Forelimb muscle (tissue), 1 donor: ENCODE measurements at places on chromosomes 6 and 20.

- no peak for DNase-seq
These were observed 377.0 kb downstream of the BMP2 start for GRCh38 chr20:7144464-7144863.

DNA sequence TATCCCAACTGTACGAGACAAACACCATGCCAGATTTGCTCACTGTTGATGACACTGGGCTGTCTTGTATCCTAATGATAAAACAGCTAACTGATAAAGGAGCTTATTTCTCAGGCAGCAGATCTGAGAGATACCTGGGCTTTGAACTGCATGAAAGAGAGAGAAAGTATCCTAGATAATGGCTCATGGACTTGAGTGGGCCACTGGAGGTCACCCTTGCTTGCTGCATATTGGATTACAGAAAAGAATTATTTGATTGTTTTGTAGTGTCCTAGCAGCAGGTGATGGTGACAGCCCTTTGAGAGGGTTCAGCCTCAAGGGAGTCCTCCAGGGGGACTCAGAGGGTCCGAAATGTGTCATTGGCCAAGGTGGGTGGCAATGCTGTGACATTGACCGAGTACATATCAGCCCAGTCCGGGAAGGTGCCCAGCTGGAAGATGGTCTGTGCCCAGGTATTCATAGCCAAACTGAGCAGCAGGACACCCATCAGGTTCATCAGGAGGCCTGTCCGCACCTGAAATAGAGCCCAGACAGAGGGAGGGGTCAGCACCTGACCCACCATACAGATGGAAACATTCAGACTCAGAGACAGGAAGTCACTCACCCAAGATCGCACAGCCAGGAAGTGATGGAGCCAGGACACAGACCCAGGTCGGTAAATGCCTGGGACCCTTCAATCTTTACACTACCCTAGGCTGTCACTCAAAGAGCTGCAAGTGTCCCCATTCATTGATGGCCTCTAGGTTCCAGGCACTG lies 9.4 kb upstream of the OCSTAMP start:
- DNase-seq = no peak

DNA sequence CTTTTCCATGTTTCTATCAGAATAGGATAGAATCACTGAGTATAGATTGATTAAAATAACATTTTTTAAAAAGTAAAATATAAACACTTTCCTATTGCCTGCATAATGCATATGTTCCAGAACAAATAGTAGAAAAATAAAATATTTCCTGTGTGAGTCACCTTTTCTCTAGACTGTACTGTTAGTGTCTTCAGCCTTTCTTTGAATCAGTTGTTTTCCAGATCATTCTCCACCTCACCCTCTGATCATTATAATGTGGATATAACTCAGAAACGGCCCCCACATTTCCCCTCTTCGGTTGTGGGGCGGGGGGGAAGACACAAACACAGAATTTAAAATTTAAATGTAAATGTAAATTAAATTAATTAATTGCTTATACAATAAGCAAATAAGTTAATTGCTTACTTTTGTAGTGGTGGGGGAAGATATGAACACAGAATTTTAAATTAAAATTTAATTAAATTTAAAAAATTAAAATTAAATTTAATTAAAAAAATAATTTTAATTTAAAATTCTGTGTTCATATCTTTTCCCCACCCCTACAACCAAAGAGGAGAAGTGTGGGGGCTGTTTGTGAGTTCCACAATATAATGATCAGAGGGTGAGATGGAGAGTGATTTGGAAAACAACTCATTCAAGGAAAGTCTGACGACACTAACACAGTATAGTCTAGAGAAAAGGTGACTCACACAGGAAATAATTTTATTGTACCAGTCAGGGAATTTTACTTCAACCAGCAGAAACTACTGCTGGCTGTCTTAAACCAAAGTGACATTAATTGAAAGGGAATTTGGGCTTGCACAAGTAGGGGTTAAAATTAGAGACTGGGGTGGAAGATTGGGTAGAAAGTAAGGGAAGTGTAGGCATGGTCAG lies 37.1 kb upstream of the PROKR2 start:
- DNase-seq = no peak

DNA sequence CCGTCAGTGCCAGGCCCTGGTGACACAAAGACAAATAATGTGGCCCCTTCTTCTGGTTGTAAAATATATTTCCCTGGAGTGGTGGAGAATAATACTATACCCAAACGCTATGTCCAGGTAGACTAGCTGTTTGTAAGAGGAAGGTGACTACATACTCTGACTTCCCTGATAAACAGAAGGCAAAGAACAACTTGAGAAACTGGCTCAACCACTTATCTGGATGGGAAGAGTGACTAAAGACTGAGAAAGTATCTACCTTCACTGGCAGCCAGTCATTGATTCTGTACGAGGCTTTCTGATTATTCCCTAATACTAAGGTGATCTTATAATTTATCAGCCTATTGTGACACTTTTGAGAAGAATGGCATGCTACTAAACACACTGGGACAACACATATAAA lies 569.7 kb downstream of the EPHA7 start:
- no peak for DNase-seq

GRCh38 chr6:48087448-48087847 lies 23.5 kb downstream of the PTCHD4 start:
- DNase-seq = no peak

- no peak for DNase-seq
These were observed 7.1 kb downstream of the XKR7 start for GRCh38 chr20:31974951-31975487.

GRCh38 chr6:64685401-64685800 lies 1021.6 kb downstream of the EYS start:
- DNase-seq = no peak

DNA sequence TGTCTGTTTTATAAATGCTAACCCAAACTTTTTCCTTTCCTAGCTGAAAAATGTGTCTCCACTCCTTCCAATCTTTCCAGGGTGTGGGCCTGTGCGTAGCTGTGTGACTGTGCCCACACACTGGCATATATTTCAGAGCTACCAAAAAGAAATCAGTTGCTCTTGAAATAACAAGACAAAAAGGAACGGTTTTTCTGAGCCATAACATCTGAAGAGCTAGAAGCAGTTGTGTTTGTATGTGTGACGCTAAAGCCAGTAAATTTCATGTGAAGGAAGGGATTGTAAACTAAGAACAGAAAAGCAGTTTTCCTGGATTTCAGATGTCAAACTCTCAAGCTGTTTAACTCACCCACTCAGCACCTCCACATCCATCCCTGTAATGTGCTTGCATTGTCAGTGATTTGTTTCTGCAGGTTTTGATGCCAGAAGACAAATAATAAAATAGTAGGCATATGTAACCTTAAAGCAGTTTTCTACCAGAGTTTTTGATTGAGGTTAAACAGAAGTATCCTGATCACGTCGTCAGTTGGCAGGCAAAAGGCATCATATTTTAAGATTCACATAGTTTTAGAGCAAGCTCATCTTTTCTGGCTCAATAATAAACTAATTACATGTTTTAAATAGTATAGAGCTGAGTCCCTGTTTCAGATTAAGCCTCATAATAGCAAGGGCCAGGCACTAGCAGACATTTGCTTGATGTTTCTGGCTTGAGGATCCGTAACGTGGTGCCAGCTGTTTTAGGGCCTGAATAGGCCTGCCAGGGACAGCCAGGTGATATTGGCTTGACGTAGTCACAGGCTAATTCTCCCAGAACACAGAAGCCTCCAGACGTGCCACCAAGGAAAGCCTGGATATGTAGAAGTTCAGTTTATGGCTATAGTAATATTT lies 90.9 kb downstream of the FOXO3 start:
- DNase-seq = peak; percentile 66

GRCh38 chr6:15517600-15517999 lies 145.2 kb downstream of the DTNBP1 start:
- DNase-seq = no peak

GRCh38 chr6:41066867-41067304 lies 5.3 kb downstream of the OARD1 start:
- DNase-seq = peak; percentile 72

- DNase-seq = no peak
These were observed 21.7 kb downstream of the VPS52 start for GRCh38 chr6:33249732-33250630.

- no peak for DNase-seq
These were observed 6.7 kb downstream of the TCEA2 start for GRCh38 chr20:64069614-64070243.

DNA sequence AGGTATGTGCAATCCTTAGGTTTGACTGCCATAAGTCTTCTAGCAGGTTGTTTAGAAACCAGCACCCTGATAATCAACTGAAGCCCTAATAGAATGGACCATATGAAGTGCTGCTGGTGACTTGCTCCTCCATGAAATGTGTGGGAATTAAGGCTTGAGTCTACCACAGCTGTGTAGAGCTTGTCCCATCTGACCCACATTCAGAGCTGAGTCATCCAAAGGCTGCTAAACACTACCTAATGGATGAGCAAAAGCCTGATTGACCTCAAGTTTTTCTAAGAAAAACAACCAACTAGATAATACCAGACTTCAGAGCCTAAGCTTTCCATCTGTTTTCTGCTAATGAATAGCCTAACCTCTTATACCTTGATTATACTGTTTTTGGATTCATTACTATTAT lies 120.3 kb upstream of the MOCS1 start:
- no peak for DNase-seq

DNA sequence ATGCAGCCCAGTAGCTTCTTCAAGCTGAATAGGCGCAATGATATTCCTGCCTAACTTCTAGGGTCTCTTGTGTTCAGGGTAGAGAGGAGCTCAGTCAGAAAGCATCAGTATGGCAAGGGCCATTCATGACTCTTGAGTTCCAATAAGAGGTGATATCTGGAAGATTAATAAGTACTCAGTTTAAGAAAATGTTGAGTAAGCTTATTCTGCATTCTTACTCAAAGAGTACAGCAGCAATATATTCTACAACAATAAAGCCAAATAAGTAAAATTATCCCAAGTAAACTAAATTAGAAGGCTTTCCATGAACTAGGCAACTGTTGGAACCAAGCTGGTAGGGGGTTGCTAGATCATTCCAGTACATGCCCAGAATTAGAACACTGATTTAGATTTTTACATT lies 303.2 kb downstream of the PACRG start:
- DNase-seq = no peak

DNA sequence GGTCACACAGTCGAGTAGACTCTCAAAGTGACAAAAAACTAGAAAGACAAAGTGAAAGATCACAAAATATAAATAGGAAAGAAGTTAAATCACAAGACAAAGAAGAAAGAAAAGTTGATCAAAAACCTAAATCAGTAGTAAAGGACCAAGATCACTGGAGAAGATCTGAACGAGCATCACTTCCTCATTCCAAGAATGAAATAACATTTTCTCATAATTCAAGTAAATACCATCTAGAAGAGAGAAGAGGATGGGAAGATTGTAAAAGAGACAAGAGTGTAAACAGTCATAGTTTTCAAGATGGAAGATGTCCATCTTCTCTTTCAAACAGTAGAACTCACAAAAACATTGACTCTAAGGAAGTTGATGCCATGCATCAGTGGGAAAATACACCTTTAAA lies 31.6 kb upstream of the GJA10 start:
- no peak for DNase-seq

DNA sequence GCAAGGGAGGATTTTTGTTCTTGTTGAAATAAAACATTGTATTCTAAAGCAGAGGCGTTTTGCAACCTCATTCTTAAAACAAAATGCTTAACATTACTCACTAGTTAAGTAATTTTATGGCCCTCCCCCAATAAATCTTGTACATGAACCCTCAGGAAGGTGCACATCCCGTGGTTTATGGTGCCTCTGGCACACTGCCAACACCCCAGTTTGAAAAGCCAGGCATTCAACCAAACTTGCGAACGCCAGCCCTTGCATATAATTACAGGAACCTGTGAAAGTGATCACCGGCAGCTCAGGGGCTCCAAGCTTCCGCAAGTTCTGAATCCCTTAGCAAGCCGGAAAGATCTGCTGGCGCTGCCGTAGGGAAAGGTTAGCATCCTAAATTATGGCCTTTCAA lies 1109.0 kb upstream of the FLRT3 start:
- no peak for DNase-seq

DNA sequence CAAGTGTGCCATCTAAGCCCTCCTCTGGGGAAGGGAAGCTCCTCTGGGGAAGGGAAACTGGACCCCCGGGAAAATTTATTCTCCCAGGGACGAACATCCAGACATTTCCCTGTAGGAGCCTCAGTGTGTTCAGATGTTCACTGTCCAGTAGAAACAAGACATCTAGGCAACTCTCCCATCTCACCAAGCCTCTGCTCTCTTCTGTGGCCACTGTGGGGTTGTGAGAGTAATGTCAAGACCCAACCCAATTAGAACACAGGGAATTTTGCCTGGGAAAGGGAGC lies 3.6 kb upstream of the PTGIS start:
- DNase-seq = no peak

DNA sequence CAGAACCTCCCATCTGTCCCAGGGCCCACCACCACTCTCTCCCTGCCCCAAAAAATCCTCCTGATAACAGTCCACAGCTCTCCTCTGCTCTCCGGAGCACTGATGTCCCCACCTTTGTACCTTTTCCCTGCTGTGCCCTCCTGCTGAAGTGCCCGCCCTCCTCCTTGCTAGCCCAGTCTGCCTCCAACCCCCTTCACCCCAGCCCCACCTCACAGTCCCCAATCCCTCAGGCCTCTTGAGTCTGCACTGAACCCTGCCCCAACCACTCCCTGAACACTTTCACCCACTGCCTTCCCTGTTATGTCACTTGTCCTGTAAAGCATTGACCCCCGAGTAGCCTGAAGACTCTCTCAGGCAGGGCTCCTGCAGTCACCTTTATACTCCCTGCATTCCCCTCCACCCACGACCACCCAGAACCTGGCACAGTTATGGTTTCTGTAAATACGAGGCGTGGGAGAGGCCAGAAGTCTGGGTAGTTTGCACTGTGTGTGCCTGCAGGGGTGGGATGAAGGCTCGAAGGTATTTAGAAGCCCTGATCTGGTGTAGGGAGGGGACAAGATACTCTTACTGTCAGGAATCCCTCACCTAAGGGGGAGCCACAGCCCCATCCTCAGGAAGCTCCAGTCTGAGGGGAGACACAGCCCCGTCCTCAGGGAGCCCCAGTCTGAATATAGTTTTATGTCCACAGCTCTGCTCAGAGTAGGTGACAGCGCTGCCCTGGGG lies 5.4 kb downstream of the GLP1R start:
- DNase-seq = no peak

GRCh38 chr20:35006009-35006408 lies 50.3 kb downstream of the MYH7B start:
- DNase-seq = no peak

DNA sequence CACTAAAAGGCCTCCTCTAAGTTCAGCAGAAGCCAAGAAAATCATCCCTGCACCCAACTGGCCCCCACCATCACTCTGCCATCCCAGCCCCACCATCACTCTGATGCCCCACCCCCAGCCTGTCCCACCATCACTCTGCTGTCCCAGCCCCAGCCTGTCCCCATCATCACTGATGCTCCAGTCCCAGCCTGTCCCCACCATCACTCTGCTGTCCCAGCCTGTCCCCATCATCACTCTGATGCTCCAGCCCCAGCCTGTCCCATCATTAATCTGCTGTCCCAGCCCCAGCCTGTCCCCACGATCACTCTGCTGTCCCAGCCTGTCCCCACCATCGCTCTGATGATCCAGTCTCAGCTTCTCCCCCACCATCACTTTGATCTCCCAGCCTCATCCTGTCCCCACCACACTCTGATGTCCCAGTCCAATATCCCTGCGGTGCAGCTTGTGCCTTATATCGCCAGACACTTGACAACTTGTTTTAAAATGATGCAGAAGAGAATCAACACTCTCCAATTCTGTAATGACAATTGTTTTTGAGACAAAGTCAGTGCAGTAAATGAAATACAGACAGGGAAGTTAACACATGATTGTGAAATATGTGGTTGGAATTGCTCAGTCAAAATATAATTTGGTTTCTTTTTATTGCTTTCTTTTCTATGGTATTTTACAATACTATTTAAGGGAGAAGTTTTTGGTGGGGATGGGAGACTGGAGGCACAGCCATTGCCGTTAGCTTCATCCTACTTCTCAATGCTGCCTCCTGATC lies 100.8 kb downstream of the TNFAIP3 start:
- DNase-seq = no peak
